Myocyte (in vitro differentiated cells): ENCODE measurements at places on chromosomes 3 and 15.

- DNase-seq = no peak
These were observed 21.5 kb downstream of the FRMD4B start for GRCh38 chr3:69364354-69364753.

- no peak for DNase-seq
These were observed 568.9 kb downstream of the EDEM1 start for GRCh38 chr3:5756443-5756842.

- peak; percentile 89 for DNase-seq
These were observed 105.9 kb upstream of the AGBL1 start for GRCh38 chr15:85973584-85974347.

DNA sequence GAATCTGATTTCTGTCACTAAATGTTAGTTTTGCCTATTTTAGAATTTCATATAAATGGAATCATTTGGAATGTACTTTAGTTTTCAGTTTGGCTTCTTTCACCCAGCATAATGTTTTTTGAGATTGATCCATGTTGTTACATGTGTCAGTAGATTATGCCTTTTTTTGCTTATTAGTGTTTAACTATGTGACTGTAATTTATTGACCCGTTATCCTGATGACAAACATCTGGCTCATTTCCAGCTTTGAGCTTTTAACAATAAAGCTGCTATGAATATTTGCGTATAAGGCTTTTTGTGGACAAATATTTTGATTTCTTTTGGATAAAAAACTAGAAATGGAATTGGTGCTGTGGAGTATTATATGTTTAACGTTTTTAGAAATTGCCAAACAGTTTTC, 254.5 kb upstream of the CFAP20DC start:
- no peak for DNase-seq

- DNase-seq = peak; percentile 69
These were observed 116.5 kb downstream of the NEK10 start for GRCh38 chr3:27252646-27253045.

GRCh38 chr15:23467110-23467600, 20.1 kb upstream of the GOLGA6L2 start:
- DNase-seq = peak; percentile 46

- no peak for DNase-seq
These were observed 53.7 kb downstream of the TP53BP1 start for GRCh38 chr15:43439268-43439667.

GRCh38 chr15:62845241-62846126, 197.1 kb upstream of the TPM1 start:
- no peak for DNase-seq

DNA sequence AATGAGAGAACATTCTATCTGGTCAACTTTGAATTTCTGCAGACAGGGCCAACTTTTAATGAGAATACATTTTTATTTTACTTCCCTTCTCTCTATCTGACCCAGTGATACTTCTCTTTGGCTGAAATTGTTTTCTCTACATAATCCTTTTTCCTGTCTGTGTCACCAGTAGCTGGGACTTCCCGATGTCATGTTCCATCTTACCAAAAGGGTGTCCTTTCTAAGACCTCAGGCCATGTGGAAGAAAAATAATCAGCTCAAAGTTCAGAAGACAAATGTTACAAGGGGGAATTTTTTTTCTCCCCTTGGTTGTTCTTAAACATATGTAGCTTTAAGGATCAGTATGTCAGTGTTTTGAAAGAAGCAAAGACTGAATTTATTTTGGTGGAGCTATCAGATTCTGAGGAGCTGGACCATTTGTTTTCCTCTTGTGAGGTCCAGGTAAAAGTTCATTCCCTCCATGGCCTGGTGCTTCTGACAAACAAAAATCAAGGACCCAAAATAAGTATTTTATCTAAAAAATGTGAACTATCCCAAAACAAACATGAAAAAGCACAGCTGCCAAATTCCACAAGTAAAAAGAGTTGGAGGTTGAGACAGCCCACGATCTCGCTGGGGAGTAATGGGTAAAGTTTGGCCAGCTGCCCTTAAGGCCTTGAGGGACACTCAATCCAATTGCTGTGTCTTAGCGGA, 859.4 kb upstream of the NR2F2 start:
- peak; percentile 49 for DNase-seq

DNA sequence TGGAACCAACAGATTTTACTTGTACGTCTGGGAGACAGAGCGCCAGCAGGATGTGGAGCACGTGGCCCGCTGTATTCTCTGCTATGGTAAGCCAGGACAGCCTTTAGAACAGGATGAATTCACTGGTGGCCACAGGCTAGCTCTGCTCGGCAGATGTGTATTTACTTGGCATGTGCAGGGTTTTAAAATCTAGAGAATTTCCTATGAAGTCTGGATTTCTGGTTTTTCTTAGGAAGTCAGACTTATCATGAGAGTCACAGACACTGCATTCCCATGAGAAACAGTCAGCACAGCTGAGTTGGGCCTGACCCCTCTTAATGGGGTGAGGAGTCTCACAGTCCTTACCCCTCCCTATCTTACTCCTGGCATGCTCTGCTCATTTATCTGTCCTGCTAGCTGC, 84.6 kb upstream of the COL6A5 start:
- no peak for DNase-seq

- no peak for DNase-seq
These were observed 23.1 kb downstream of the P3H2 start for GRCh38 chr3:190097617-190098016.

DNA sequence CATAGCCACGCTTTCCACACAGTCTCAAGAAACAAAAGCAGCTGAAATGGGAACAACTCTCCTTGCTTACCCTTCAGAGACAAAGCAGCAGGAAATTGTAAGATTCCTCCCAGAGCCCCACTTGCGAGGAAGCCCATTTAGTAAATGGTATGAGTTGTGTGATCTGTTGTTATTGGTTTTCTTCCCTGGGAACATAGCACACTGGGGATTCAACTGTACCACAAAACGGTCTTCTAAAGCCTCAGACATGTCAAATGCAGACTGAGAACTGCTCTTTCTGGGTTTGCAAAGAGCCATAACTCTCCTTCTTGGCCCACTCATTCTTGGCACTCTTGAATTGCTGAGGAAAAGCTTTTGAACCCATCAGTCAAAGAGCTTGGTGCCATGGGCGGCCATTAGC, 101.0 kb upstream of the COL8A1 start:
- peak; percentile 19 for DNase-seq

GRCh38 chr3:54543446-54543845, 384.4 kb downstream of the LRTM1 start:
- no peak for DNase-seq

DNA sequence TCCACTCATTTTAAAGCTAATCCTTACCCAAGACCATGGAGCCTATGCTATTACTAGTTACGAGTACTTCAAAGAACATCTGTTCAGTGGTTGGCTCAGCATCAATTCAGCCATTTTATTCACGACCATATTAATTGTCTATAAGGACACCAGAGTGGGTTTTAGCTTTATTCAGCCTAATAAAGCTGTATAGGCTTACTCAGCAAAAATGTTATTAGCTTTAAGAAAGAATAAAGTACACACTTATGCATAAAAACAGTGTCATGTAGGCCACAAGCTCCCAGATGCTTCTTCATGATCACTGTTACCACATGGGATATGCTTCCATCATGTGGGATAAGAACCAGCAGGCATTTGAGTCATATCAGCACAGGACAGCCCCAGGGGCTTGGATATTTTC, 87.4 kb upstream of the GPR149 start:
- no peak for DNase-seq

DNA sequence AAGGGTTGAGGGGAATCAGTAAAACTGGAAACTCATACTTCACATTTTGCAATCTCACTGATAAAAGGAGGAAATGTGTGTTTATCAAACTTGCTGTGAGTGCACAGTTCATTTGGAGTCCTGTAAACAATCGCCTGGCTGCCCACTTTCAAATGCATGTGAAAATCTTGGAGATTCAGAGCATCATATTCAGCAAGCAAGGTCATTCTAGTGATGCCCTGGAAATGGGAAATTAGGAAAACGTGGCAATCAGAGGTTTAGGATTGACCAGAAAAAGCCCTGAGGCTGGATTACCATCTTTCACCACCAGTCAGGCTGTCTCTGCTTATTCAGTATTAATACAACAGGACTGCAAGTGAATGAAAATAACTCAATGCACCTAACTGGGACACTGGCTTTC, 23.9 kb downstream of the DPH6 start:
- no peak for DNase-seq

DNA sequence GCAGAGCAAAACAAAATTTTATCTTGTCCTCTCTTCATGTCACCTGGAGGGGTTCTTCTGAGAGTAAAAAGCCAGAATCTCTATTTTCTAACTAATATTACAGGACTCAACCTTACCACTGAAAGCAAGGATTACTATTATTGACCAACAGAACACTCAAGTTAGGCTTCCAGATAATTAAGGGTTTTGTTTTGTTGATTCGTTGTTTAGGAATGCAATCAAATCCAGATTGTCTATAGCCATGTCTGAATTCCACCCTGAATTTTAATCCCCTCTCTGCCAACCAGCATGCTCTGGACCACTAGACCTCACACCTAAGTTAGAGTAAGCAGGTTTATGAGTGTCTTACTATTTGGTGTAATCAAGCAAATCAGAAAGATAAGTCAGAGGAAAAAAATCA, 90.7 kb downstream of the PEAK1 start:
- DNase-seq = no peak

GRCh38 chr3:119352863-119353527, 58.8 kb downstream of the ARHGAP31 start:
- DNase-seq = peak; percentile 53
